AG20443 (cell line): ENCODE measurements at places on chromosomes 3 and 15.
A peak's percentile ranks its signal among the peaks of the same experiment; 100 is the strongest.

DNA sequence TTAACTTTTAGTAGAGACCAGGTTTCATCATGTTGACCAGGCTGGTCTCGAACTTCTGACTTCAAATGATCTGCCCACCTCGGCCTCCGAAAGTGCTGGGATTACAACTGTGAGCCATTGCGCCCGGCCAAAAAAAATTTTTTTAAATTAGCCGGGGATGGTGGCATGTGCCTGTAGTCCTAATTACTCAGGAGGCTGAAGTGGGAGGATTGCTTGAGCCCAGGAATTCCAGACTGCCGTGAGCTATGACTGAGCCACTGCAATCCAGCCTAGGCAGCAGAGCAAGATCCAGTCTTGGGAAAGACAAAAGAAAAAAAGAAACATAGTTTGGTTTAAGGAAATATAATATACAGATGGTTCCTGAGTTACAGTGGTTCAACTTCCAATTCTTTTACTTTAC lies 44.9 kb upstream of the EIF3J start:
- no peak for DNase-seq

GRCh38 chr3:41915353-41915752 lies 46.5 kb downstream of the ULK4 start:
- DNase-seq = no peak

DNA sequence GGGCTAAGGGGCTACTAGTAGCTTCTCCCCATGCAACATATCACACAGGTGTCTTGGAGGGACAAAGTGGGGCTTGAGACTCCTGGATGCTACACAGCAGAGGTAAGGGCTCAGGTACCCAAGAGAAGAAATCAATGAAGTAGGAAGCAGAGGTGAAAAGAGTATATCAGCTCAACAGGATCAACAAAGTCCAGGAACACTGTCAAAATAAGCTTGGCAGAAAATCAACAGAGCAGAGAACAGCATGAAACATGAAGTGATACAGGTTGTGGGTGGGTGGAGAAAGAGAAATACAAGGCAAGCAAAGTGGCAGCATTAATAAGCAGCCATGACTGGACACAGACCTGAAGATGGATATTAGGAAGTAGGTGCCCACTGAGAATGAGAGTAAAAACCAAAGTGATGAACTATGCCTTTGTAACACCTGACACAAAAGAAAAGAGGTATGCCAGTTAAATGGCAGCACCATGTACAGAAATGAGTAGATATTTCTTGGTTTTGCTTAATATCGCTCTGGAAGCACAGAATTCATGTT lies 637.4 kb downstream of the FHIT start:
- no peak for DNase-seq

DNA sequence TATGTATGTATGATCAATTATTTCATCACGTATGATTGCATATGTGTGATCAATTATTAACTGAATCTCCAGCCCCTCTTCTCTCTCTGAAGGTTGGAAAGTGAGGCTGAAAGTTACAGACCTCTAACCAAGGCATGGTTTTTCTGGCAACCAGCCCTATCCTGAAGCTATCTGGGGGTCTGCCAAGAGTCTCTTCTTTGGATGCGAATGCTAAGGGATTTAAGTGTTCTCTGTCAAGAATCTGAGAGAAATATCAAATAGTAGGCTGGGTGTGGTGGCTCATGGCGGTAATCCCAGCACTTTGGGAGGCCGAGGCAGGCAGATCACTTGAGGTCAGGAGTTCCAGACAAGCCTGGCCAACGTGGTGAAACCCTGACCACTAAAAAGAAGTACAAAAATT lies 8.1 kb downstream of the NKTR start:
- DNase-seq = peak; percentile 9

- DNase-seq = no peak
Observed at GRCh38 chr15:92633418-92633817, 22.2 kb downstream of the FAM174B start.

DNA sequence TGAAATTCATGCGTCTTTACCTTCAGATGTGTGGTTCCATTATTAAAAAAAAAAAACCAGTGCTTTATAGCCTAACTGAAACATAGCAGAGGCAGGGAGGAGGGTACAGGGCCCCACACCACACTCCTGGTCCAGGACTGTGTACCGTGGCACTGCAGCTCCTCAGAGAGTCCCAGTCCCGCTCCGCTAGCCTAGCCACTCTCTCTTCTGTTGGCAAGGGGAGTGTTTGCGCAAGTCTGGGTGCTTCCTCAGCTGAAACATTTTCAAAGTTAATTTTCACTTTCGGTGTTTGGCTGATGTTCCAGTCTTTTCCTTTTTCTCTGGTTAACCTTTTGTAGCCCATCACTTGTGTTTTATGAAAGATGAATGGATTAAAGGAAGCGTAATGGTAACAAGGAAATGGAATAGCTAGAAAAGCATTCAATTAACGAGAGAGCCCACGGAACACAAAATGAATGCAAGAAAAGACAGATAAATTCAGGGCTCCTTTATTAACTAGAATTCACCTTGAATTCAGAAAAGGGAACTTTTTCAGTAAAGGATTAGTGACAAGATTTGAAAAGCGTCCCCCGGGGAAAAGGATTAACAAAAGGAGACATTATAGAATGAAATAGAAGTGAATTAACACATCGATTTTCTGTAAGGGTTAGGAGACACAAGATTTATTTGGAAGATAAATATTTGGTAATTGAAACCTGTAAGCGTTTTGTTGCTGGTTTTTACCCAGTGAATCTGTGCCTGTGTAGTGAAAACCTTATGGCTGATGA lies 177.0 kb downstream of the CACNA2D3 start:
- DNase-seq = no peak

GRCh38 chr15:70299931-70300869 lies 202.5 kb upstream of the TLE3 start:
- DNase-seq = no peak

DNA sequence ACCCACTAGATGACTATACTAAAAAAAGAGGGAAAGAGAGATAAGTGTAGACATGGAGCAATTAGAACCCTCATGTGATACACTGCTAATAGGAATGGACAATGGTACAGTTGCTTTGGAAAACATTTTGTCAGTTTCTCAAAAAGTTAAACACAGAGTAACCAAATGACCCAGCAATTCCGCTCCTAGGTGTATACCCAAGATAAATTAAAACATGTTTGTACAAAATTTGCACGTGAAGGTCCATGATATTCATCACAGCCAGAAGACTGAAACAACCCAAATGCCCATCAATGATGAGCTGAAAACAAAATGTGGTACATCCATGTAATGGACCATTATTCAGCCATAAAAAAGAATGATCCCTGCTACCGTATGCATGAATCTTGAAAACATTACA lies 11.8 kb downstream of the MESP2 start:
- DNase-seq = no peak

DNA sequence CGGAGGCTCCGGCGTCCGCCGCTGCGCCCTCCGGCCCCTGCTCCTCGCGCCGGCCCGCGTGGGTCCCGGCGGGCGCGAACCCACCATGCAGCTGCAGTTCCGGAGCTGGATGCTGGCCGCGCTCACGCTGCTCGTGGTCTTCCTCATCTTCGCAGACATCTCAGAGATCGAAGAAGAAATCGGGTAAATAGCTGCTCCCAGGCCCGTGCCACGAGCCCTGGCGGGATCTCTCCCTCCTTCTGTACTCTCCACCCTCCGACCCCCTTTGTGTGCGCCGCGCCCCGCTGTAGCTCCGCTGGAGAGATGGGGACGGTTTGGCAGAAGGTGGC lies 263 bp downstream of the ST8SIA2 start:
- no peak for DNase-seq

- DNase-seq = no peak
Observed at GRCh38 chr15:100803171-100803440, 76.5 kb upstream of the ALDH1A3 start.

GRCh38 chr3:105676621-105677300 lies 192.1 kb downstream of the CBLB start:
- DNase-seq = no peak

- DNase-seq = no peak
Observed at GRCh38 chr15:40011303-40011702, 27.7 kb downstream of the SRP14 start.

DNA sequence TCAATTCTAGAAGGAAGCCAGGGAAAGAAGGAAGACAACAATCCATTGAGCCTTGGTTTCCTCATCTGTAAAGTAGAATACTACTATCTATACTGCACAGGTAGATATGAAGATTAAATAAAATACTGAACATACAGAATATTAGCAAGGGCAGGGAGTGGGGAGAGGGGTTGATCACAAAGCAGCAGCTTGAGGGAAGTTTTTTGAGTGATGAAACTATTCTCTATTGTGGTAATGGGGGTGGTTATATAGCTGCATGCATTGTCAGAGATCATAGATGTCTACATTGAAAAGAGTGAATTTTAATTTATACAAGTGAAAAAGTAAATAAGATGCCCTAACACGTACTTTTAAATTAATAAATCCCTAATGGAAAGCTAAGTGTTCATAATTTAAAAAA lies 242.6 kb upstream of the LRTM1 start:
- DNase-seq = no peak

GRCh38 chr3:184343200-184343876 lies 5.9 kb downstream of the FAM131A start:
- no peak for DNase-seq

GRCh38 chr15:41291065-41291631 lies 41.2 kb downstream of the OIP5 start:
- DNase-seq = no peak

DNA sequence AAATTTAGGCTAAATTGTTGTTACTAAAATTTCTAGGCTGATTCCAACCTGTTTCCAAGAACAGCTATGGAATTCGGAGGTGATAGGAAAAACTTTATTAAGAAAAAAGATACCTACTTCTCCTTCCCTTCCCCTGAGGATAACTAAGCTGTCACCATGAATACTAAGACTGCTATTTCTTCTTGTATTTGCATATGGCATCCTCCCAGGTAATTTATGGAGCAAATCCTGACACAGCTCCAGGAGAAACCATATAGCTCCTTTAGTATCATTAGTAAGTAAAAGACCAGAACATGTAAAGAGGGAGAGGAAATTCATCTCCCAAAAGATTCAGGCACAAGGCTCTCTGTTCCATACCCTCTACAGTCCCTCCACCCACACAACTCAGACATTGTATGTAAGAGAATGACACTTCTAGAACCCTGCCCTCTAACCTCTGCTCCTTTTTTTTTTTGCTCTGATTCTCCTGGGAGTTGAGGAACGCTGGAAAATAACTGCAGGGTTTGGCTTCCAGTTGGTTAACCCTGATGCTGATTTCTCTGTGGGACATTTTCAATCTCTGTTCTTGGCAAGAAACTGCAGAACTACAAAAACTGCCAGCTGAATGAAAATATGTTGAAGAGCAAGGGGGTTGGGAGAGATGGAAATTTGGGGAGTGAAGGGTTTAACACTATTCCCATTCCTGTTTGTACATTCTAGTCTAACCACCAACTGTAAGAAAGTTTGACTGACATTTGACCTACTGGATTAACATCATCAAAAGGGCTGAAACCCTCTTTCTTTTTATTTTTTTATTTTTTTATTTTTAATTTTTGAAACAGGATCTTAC lies 14.2 kb upstream of the MAGI1 start:
- DNase-seq = no peak

DNA sequence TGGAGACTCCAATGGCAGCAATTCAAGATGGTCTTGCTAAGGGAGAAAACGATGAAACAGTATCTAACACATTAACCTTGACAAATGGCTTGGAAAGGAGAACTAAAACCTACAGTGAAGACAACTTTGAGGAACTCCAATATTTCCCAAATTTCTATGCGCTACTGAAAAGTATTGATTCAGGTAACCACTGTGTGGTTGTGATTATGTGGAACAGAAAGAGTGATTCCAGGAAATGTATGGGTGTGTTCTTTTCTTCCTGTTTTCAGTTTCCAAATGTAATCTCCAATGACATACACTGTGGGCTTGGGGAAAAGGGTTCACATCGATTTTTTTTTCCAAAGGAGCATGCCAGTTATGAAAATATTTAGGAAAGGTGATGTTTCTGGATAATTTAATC lies 10.9 kb downstream of the SCG3 start:
- no peak for DNase-seq

DNA sequence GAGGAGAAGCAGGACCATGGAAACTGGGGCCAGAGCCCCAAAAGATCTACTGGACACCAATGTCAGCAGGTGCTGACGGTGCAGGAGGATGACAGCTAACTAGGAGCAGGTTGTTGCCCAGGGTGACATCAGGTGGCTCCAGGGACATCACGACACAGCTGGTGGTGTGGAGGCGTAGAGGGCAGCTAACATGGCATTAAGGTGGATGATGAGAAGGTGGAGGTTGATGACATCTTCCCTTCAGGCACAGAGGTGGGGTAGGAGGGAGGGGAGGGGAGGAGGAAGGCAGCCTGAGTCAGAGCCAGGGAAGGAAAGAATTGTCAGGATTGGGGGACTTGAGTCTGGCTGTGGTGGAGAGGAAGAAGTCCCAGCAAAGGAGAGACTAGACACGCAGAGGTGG lies 1.5 kb upstream of the EPHB1 start:
- DNase-seq = no peak

GRCh38 chr15:35142578-35142977 lies 57.5 kb upstream of the NANOGP8 start:
- DNase-seq = peak; percentile 12

DNA sequence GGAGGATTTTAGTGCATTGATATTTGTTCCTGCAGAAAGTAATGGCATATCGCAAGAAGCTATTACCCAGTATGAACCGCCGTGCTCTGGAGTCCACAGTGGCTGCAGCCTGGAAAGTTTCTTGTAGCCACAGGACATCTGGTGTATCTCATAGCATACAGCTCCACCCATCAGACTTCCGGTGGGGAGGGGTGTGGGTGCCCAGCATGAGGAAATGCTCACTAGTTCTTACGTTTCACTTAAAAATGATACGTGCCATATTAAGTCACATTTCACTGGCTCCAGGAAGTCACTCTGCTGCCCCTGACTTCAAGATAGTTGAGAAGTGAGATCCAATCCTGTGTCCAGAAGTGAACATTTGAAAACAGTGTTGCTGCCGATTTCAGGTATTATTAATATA lies 990.4 kb downstream of the GBE1 start:
- peak; percentile 14 for DNase-seq

- DNase-seq = no peak
Observed at GRCh38 chr15:28934645-28935044, 48.9 kb downstream of the APBA2 start.

DNA sequence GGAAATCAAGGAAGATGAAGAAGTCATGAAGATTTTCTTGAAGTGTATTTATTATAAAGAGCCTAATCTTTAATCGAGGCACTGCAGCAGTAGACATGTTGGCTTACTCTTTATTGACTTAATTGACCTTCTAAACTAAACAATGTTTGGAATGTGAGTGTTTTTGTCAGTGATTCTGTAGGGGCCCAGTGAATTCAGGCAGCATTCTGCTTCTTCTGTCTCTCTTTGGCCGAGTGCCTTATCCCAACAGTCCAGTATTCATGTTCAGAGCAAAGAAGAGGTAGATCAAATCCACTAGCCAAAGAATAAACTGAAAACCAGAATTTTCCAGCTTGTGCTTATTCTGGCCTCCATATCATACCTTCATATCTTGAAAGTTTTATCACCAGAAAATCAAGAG lies 55.7 kb downstream of the RLBP1 start:
- no peak for DNase-seq

GRCh38 chr15:60584355-60584998 lies 105.5 kb upstream of the ICE2 start:
- DNase-seq = no peak

GRCh38 chr3:4771243-4771642 lies 208.0 kb upstream of the BHLHE40 start:
- DNase-seq = no peak

- no peak for DNase-seq
Observed at GRCh38 chr3:164460851-164461250, 617.4 kb downstream of the SI start.
